ENCODE measurements at places on chromosomes 1 and 21.

GRCh38 chr1:221087919-221088318 is 208.7 kb downstream of the HLX start:
- no peak for DNase-seq

GRCh38 chr1:151720974-151721787 is at the start of gene RIIAD1:
RIIAD1 (plus strand) TSS chr1:151721522; CDS start chr1:151721537, 15 bp downstream.
- DNase-seq = peak; percentile 30

DNA sequence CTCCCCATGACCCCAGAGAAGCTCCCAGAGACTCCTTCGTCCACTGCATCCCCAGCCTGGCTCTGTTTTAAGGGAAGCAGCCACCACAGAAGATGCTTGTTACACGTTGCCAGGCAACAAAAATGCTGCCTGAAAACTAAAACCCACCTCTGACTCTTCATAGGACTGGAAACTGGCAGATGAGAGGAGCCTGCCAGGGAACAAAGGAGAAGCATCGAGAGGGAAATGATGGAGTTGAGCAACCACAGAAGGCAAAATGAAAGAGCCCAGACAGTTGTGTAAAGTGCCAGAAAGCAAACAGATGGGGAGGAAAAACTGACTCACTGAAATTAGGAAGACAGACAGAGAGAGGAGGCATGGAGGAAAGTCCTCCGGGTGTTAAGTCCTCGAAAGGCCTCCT is 118.4 kb downstream of the KCNN3 start:
- no peak for DNase-seq

- peak; percentile 63 for DNase-seq
Measured at GRCh38 chr1:3910857-3911845, 11.1 kb upstream of the C1orf174 start.

DNA sequence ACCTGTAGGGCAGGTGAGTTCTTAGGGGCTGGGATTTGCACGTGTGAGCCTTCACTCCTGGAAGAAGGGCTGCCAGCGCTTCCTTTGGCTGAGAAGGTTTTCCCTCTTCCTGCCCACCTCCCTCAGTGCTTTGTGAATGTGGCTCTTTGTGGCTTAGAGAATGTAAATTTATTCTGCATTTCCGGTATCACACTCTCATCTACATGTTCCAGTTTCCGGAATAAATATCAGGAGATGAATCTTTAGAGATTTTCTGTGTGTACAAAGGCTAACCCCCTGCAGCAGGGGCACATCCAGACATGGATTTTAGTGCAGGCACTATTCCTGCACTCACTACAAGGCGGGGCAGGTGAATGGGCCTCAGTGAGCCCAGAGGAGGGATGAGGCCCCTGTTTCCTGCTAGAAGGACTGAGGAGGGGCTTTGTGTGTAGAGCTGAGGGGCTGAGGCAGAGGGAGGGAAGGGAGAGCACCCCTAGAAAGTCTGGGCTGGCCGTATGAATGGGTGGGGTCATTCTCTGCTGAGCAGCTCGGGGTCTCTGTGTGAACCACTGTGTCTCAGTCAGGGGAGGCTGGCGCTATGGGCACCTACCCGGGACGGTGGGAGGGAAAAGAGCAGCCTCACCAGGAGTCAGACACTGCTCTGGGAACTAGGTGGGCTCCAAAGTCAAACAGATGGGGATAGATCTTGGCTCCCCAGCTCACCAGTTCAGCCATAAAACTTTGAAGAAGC is 207.5 kb downstream of the MATN1 start:
- DNase-seq = no peak

- no peak for DNase-seq
Measured at GRCh38 chr1:217437376-217437775, 193.5 kb downstream of the GPATCH2 start.

GRCh38 chr1:175162955-175163354 is 29.6 kb downstream of the KIAA0040 start:
- no peak for DNase-seq

- DNase-seq = no peak
Measured at GRCh38 chr1:82931006-82931405, 1067.9 kb downstream of the TTLL7 start.

- no peak for DNase-seq
Measured at GRCh38 chr1:2376931-2377672, 14.3 kb downstream of the MORN1 start.

- DNase-seq = no peak
Measured at GRCh38 chr1:51842261-51842660, 36.3 kb downstream of the NRDC start.

GRCh38 chr1:66168467-66168887 is 365.5 kb upstream of the SGIP1 start:
- no peak for DNase-seq

- no peak for DNase-seq
Measured at GRCh38 chr1:45332346-45332720, 5.6 kb downstream of the HPDL start.

- DNase-seq = peak; percentile 80
Measured at GRCh38 chr21:36976882-36977651, 10.6 kb upstream of the HLCS start.

DNA sequence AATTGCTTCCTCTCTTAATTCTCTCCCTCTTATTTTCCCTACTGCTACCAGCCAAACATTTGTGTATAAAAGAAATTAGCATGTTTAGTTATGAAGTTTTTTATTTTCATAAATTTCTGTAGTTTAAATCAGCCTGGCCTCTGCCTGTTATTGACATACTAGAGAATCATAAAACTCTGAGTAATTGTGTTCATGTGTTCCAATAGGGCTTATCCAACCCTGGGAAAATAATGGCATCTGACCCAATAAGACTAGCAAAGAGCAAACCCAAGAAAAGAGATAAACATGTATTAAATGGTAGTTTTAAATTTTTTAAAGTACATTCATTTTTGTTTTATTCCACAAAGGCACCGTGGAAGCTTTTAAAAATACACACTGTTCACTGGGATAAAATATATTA is 404.3 kb downstream of the HLX start:
- no peak for DNase-seq

GRCh38 chr21:37416914-37417313 is 50.3 kb downstream of the DYRK1A start:
- no peak for DNase-seq

GRCh38 chr1:199724049-199724448 is 303.5 kb upstream of the NR5A2 start:
- DNase-seq = no peak

DNA sequence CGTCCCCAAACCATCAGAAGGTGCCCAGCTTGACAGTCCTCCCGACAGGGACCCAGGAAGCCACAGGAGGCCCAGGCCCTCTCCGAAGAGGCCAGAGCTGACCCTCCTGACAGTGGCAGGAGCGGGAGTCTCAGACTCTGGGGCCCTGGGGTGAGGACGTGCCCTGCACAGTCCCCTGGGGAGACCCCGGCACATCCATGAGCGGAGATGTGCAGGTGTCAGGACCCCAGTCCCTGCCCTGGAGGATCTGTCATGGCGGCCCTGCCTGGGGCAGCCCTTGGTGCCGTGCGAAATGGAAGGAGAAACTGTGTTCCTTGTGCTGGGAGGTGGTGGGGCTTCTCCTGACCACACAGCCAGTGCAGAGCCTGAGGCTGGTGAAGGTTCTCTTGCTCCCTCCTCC is 55.8 kb downstream of the OBSCN start:
- DNase-seq = no peak

GRCh38 chr1:42420911-42421585 is 34.8 kb downstream of the ZMYND12 start:
- no peak for DNase-seq

GRCh38 chr1:47709019-47709871 is 271.4 kb downstream of the FOXD2 start:
- DNase-seq = peak; percentile 5

DNA sequence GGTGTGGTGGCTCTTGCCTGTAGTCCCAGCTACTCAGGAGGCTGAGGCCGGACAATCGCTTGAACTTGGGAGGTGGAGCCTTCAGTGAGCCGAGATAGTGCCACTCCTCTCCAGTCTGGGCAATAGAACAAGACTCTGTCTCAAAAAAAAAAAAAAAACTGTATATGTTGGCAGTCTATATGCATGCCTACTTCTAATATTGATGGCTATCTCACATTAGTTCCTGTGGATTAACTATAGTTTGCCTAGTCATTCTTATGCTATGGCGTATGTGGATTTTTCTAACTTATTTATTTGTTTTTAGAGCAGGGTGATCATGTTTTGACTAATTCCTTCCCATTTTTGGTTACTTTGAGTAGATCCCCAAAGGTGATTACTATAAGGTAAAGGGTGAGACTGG is 9.4 kb downstream of the GSTM1 start:
- DNase-seq = no peak

GRCh38 chr21:38140207-38140903 is 116.4 kb upstream of the KCNJ15 start:
- DNase-seq = no peak

- no peak for DNase-seq
Measured at GRCh38 chr1:96028071-96028470, 693.5 kb upstream of the PTBP2 start.

DNA sequence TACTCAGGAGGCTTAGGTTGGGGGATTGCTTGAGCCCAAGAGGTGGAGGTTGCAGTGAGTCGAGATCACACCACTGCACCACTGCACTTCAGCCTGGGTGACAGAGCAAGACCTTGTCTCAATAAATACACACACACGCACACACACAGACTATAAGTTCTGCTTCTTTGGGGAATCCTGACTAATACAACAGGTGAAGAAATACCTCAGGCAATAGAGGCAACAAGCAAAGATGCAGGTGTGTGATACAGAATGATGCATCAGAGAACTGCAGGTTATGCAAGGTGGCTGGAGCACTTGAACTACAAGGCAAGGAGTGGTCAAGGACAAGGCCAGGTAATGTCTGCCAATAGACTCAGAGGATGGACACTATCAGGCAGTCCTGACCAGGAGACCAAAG is 117.6 kb upstream of the ZNF678 start:
- no peak for DNase-seq

GRCh38 chr1:56256153-56257000 is 323.0 kb downstream of the PLPP3 start:
- DNase-seq = no peak

- no peak for DNase-seq
Measured at GRCh38 chr1:40204856-40205255, 42.9 kb upstream of the TMCO2 start.

DNA sequence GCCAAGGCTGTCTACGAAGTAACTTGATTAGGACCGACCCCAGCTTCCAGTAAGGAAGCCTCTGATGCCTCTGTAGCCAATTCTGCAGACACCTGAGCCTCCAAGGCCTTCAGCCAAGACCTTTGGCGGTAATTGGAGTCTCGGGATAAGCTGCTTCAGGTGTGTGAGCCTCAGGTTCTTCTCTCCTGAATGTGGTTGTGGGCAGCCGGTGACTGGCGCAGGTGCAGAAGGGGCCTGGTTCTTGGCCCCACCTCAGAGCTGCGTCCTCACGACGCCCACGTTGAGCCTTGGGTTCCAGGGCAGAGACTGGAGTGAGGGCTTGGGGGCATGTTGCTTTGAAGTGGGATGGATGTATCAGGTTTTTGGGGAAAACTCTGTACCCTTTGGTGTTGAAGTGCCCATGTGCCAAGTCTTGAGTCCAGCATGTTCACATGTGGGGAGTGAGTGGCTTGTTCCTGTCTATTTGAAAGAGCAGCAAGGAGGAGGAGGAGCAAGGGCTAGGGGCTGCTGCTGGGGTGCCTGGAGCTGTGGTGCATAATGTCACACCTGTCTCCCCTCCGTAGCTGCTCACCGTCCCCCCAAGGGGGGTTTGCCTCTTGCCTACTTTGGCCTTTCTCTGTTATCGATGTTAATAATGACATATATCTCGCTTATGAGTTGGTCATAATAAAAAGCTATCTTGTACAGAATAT is 1.4 kb downstream of the PSEN2 start:
- no peak for DNase-seq

- no peak for DNase-seq
Measured at GRCh38 chr1:23126200-23126599, 42.5 kb downstream of the LUZP1 start.

DNA sequence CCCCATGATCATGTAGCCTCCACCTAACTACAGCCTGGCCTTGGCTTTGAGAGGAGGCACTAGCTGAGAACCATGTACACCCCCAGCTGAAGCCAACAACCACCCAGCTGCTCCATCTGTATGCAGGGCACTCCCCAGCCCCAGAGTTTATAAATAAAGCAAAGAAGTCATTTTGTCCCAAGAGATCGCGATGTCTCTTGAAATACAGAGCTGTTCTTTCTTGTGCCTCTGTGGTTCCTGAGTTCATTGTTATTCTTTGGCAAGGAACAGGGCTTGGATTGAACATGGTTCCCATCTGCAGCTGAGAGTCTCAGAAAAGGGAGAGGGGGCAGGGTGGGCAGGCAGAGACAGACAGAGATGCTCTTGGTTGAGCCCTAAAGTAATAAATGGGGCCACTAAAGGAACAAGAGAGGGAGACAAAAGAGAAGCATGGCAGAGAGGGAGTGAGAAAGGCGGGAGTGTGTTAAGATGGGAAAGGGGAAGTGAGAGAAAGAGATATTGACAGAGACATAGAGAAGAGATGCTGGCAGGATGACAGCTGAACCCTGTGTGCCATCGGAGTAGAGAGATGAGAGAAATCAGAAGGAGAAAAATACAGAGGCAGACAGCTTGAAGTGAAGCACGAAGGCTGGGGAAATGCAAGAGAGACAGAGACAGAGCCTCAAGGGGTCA is 63.3 kb downstream of the TNR start:
- no peak for DNase-seq

DNA sequence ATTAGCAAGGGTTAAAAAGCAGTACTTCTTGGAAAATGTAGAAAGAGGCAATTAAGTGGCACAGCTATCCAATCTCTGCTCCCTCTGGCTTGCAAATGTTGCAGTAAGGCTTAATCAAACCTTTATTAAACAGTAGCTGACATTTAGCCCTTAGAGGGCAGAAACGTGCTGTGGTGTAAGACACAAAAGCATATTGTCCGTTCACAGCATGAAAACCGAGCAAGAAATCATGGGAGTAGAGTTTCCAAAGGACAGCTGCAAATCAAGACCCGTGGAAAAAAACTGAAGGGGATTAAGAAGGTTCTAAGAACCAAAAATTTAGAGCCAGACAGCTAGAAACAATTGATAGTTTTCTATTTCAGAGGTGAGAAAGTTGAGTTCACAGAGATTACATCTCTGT is 13.1 kb downstream of the ZP4 start:
- no peak for DNase-seq

DNA sequence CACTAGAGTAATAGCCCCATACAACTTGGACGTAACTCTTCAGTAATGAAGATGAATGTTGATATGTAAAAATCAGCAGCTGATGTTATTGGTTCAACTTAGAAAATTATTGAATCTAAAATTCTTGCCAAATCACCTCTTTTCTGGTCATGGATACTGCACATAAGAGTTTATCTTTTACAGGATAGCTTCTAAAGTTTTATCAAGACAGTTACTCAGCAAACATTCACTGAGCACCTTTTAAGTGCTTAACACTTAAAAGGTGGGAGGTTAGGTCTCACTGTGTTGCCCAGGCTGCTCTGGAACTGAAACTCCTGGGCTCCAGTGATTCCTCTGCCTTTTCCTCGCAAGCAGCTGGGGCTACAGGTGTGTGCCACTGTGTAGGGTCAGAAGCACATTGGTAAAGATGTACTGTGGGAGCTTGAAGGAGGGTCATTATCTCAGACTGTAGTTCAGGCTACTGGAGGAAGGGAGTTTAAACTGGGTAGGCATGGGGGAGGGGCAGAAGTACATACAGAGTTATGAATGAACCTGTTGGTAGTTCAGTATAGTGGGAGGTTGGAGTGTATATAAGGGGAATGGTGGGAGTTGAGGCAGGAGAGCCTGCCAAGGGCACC is 2.0 kb downstream of the MPZL1 start:
- peak; percentile 36 for DNase-seq

GRCh38 chr1:55057956-55058298 is 18.6 kb downstream of the PCSK9 start:
- no peak for DNase-seq

GRCh38 chr1:2611621-2612437 is 21.0 kb downstream of the MMEL1 start:
- DNase-seq = no peak

GRCh38 chr1:214280386-214281020 is 456 bp upstream of the SMYD2 start:
- no peak for DNase-seq
